Hindlimb muscle (tissue), 1 donor: ENCODE measurements at places on chromosomes 11 and 22. TPM values are rescaled to one million over a fixed set of nuclear protein-coding genes. Genes with fewer than 3 reads are reported as not detected.

Gene PTPRJ
- 3.2 TPM for polyA plus RNA-seq

DNA sequence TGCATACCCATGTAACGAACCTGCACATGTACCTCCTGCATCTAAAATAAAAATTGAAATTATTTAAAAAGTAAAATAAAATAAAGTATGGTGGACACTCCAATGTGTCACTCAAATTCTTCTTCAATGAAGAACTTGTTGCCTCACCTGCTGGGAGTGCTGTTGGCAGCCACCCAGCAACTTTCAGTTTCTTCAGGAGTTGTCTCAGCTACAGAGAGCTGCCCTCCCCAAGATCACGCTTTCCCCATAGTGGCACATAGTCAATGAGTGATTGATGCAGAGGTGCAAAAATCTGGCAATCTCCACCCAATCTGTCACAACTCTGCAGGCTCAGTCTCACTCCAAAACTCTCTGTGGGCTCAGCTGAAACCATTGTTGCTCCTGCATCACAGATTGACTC, 92.3 kb upstream of the C11orf87 start:
- DNase-seq = no peak

- no peak for DNase-seq
Measured at GRCh38 chr11:122098261-122098980, 17.6 kb downstream of the BLID start.

DNA sequence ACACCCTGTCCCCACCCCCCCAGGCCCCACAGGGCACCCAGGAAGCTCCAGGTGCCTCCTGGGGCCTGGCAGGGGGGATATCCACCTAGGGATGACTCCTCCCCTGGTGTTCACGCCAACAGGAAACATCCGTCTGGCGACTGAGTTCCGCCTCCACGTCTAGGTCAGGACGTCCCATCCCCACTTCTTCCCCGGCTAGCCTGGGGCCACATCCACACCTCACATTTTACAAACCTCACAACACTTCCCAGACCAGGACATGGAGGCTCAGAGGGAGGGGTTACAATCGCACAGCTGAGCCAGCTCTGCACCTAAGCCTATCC, 21.0 kb downstream of the MAFF start:
- no peak for DNase-seq

GRCh38 chr11:100072131-100072530, 615.0 kb upstream of the ARHGAP42 start:
- no peak for DNase-seq
